ENCODE measurements at places on chromosomes 12 and 14. TPM values are rescaled to one million over a fixed set of nuclear protein-coding genes. Genes with fewer than 3 reads are reported as not detected.

DNA sequence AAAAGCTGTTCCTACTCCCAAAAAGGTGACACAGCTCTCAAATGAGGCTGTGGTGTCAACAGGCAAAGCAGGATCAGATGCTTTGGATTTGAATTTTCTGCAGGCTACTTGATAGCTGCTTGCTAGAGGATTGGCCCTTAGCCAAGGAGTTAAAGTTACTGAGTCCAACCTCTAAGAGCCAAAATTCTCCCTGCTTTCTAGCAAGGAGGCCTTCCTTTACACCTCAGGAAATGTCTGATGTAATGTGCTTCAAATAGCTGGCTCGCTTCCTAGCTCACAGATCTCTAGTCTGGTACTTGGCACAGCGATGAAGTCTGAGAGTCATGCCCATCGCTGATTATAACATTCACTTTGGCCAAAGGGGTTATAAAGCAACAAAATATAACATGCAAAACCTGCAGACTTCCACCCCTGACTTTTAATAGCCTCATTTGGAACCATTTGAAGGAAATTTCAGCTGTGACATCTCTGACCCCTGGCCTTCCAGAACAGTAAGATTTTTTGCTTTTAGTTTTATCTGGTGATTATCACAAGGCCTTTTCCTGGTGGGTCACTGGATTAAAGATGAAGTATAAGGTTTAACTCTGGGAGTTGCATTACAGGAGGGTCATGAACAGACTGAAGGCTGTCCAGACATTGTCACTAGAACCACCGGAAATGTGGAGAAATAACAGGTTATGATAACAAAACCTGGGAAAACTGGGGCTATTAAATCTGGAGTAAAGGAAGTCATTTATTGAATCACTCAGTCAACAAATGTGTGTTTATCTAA is 189.7 kb downstream of the EPS8 start:
- no peak for ATAC-seq

GRCh38 chr12:116070444-116070843 is 207.0 kb downstream of the MED13L start:
- no peak for ATAC-seq

- no peak for ATAC-seq
Observed at GRCh38 chr14:87034680-87035079, 958.3 kb downstream of the GALC start.

DNA sequence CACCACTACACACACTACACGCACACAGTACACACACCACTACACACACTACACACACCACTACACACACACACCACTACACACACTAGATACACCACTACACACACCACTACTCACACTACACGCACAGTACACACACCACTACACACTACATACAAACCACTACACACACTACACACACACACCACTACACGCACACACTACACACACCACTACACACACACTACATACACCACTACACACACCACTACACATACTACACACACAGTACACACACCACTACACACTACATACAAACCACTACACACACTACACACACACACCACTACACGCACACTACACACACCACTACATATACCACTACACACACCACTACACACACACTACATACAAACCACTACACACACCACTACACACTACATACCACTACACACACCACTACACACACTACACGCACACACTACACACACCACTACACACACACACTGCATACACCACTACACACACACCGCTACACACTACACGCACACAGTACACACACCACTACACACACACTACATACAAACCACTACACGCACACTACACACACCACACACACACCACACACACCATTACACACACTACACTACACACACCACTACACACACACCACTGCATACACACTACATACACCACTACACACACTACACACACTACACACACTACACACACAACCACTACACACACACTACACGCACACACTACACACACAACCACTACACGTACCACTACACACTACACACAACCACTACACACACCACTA is 11.7 kb downstream of the NOC4L start:
- no peak for ATAC-seq

Gene ATL1
- total RNA-seq, result 1.2 TPM

Gene STYX
- 14.2 TPM for total RNA-seq
